ENCODE measurements at places on chromosomes 11 and 22.
A peak's percentile ranks its signal among the peaks of the same experiment; 100 is the strongest.

- DNase-seq: no peak
These were observed 21.2 kb downstream of the TBRG1 start for GRCh38 chr11:124643605-124644425.

- DNase-seq: peak; percentile 60
These were observed 27.5 kb downstream of the DHCR7 start for GRCh38 chr11:71420455-71421241.

DNA sequence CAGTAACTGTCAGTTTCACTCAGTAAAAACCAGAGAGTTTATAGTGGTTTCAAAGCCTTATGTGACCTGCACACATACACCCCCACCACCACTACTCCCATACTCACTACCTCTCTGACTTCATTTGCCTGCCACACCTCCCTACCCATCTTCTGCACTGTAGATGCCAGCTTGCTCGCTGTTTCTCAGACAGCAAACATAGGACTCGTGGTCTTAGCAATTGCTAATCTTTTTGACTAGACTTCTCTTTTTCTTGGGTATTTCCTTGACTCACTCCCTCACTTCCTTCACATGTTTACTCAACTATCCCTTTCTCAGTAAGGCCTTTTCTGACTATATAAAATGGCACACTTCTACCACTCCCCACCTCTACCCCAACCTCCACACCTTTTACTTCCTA lies 27.8 kb downstream of the CEP295 start:
- DNase-seq: no peak

DNA sequence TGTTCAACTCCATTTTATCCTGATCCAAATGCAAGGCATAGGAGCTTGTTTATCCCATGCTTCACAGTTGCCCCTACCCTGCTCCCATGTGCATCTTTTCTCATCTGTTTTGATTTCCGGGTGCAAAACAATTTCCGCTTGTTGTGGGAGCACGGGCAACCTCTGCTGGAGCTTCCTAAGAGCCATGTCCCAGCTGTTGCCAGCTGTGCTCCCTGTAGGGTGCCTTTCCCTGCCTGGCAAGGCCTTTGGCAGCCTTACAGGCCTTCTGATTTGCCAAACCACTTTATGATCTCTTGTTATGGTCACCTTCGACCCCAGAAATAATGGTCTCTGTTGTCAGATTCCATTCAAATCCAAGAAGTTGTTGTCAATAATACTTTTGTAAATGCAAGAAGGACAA lies 1038.5 kb downstream of the OPCML start:
- DNase-seq: no peak

GRCh38 chr11:100753571-100753970 lies 66.5 kb downstream of the ARHGAP42 start:
- no peak for DNase-seq

All from HTR-8/SVneo (cell line).